ENCODE measurements at places on chromosomes 16 and 17.

- no peak for DNase-seq
These were observed 6.4 kb upstream of the FAM83G start for GRCh38 chr17:19010729-19011505.

GRCh38 chr16:24174504-24174903, 81.6 kb upstream of the CACNG3 start:
- DNase-seq: no peak

DNA sequence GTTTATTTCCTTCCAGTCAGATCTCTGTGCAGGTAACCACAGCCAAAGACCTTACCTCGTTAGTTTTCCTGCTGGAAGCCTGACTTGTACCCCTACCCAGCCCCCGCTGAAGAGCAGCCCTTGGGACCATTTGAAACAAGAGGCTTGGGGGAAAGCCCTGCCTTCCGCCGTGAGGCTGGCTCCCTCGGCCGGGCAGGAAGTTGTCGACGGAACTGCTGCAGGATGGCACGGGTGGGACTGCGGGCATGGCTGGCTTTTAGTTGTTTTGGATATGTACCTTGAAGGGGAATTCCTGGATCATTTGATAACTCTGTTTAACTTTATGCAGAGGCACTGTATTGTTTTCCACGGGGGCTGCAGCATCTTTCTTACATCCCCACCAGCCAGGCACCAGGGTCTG, 49.0 kb upstream of the ENDOV start:
- no peak for DNase-seq

GRCh38 chr17:5365831-5366230, 53.6 kb downstream of the NUP88 start:
- DNase-seq: no peak

DNA sequence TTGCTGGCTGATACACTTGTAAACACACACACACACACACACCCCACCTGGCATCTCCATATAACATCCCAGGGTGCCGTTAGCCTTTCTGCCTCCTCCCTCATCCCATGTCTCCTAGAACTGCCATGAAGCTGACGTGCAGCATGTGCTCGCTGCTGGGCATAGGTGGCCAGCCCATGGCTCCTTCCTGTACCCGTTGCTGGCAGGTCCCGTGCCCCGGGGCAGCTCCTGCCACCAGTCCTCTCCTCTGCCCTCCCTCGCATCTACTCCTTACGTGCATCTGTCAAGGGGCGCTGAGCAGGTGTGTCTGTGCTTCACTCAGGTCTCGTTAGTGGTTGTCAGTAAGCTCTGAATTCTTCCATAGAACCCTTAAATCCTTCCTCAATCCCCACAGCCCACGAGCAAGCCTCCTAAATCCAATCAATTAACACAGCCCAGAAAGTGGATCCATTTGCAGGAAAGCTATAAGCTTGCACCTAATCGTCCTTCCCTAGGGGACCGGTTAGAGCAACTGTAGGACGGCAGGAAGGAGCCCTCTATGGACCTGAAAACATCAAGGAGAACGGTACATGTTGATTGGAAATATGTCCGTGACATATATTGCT, 218.1 kb upstream of the FOXF1 start:
- DNase-seq: no peak

DNA sequence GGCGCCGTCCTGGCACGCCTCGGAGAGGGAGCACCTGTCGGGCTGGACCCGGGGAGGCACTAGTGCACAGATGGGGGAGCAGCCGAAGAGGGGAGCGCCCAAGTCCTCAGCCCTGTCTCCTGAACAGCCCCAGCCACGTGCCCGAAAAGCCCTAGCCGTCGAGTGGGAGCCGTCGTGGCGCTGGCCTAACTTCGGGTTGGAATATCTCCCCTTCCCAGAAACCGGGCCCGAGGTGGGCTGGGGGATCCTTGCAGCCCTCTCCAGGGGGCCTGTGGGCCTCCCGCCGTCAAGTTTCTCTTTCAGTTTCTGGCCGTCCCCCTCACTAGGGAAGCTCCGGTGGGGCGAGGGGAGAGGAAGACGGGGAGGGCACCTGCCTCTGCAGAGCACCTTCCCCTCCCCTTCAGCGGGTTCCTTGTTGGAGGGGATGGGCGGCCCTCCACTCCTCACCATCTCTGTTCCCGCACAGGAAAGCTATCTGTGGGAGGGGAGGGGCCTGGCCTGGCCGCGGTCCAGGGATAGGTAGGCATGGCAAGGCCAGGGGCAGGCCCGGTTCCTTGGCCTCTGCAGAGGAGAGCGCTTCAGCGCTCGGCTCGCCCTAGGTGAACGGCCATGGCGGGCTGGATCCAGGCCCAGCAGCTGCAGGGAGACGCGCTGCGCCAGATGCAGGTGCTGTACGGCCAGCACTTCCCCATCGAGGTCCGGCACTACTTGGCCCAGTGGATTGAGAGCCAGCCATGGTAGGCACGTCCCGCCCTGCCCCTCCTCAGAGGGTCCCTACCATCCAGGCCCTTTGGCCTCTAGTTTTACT, 709 bp downstream of the STAT5A start:
- peak; percentile 23 for DNase-seq

- peak; percentile 30 for DNase-seq
These were observed 37.2 kb downstream of the IRF8 start for GRCh38 chr16:85935974-85936760.

- no peak for DNase-seq
These were observed 232.2 kb downstream of the ZNF423 start for GRCh38 chr16:49623501-49624266.

DNA sequence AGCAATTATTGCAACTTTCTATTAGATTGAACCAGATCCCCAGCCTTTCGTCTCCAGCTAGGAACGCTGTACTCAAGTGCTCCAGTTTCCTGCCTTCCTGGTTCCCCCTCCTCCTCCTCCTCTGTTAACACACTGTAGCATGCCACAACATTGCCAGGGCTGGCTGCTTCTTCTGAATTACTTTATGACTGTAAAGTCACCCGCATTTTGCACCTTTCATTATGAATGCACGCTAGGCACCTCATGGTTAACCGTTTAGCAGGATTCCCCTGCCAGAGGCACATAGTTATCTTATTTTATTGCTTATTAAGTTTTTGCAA, 4.5 kb downstream of the ZNF423 start:
- DNase-seq: no peak

- no peak for DNase-seq
These were observed 11.6 kb upstream of the MPHOSPH6 start for GRCh38 chr16:82181461-82182185.

DNA sequence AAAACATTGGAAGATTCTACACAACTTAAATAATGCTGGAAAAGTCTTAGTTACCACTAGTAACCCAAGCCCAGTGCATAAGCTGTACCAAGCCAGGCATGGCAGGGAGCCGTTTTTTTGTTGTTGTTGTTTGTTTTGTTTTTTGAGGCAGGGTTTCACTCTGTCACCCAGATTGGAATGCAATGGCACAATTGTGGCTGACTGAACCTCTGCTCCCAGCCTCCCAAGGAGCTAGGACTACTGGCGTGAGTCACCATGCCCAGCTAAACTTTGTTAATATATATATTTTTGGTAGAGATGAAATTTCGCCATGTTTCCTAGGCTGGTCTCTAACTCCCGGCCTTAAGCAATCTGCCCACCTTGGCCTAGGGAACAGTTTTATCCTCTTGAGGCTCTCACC, 564 bp upstream of the TMIGD1 start:
- DNase-seq: no peak

- no peak for DNase-seq
These were observed 21.0 kb downstream of the PHB1 start for GRCh38 chr17:49393491-49394255.

GRCh38 chr16:68473358-68474070, 25.2 kb upstream of the SMPD3 start:
- no peak for DNase-seq

DNA sequence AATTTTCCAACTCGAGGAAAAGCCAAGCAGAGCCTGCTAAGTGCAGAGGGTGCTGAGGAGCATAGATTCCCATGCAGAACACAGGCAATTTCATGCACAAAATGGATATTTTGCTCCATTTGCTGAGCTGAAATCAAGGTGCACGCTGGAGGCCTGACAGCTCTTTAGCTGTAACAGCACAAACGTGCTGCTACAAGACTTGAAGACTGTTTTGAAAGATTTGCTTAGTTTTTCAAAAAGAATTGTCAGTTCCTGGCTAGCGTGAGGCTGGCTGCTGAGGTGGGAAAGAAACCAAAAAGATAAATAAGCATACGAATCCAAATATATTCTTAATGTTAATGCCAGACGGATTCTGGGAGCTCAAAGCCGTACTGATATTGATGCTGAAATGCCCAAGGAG, 309.0 kb upstream of the MAF start:
- no peak for DNase-seq

DNA sequence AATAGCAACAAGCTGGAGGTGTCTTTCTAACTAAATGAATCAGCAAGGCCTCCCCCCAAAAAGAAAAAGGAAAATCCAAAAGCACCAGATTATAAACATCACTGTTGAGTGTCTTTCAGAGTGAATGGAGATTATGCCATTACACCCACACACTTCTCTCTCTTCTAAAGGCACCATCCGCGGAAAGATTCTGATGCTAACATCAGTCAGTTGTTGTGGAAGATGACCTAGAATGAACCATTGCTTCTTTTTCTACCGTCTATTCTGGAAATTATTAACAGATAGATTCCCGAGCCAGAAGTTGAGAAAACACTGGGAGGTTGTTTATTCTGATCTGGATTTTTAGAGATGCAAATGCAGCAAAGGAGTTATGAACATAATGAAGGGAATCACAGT, 60.9 kb upstream of the FAM20A start:
- DNase-seq: no peak

DNA sequence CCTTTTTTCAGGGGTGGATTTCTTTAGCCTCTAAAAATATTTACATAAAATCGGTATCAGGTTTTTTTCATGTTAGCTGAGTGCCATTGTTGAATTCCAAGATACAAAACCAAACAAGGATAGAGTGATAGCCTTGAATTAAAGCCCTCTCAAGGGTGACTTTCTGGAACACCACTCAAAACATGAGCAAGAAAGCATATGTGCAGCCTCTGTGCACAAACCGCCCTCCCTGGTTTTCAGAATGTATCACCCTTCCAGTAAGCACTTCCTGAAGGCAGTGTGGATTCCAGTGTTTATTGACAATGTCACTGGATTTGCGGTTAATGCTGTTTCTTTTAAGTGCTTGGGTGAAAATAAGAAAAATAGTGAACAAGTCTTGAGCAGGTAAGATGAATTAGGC, 597.7 kb downstream of the TMEM114 start:
- no peak for DNase-seq

- DNase-seq: no peak
These were observed 15.4 kb upstream of the HELZ start for GRCh38 chr17:67260170-67260987.

GRCh38 chr16:67672739-67673662, 6.4 kb downstream of the C16orf86 start:
- peak; percentile 16 for DNase-seq

- no peak for DNase-seq
These were observed 97.3 kb downstream of the SALL1 start for GRCh38 chr16:51053775-51054174.

- no peak for DNase-seq
These were observed 32.3 kb downstream of the TNFRSF13B start for GRCh38 chr17:16939606-16940115.

DNA sequence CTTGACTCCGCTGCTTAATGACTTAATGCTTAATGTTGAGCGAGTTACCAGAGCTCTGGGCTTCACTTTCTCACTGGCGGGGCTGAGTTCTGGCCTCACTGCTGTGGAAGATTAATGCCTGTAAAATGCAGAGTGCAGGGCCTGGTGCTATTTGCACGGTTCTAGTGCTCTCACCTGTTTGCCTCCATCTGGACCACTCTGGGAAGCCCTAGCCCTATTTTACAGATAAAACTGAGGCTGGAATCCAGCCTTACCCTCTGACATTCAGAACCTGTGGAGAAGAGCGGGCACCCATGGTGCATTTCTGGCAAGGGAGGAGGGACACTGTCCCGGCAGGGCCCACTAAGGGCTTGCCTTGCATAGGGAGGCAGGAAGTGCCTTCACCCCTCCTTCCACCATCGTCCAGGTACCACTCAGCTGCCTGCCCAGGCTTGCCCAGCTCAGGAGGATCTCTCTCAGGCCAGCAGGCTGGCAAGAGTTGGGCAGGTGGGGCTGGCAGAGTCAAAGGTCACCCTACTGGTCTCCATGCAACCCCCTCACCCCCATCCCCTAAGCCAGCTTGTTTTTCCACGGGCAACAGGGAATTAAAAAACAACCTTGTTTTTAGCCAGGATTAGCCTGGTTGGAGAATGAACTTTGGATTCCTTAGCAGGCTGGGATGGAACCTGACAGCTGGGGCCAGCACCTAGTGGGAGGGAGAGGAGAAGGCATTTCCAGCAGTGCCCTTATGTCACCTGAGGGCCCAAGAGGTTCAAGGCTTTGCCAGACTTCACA, 4.1 kb upstream of the UBALD1 start:
- DNase-seq: no peak

- DNase-seq: no peak
These were observed 50.8 kb downstream of the DNAH17 start for GRCh38 chr17:78526231-78527025.

GRCh38 chr17:82009413-82009812, 13.3 kb downstream of the CENPX start:
- no peak for DNase-seq
